ENCODE measurements at places on chromosomes 1 and 21.

DNA sequence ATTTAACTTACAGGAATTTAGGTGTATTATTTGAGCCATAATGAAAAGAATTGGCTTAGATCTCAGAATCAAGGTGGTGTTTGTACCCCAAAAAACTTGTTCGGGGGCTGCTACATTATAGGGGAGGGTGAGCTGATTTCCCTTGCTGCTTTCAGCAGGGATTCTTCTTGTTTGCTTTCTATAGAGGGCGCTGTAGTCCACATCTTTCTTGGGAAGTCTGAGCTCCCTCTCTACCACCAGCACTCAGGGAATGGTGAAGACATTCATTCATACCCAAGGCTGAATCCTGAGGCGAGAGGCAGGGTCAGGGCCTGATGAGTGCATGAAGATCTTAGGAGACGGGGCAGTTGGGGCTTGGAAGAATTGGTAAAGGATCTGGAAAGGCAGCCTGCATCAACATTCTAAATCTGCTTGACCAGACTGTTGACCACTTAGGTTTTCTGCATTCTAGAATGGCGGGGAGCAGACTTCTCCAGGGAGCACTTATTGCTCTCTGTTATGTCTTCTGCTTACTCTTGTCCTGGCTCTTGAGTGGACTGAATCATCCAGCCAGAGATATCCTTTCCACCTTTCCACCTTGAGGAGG, 18.9 kb downstream of the SPATA46 start:
- DNase-seq = no peak

GRCh38 chr1:233707880-233708815, 94.2 kb downstream of the KCNK1 start:
- no peak for DNase-seq

DNA sequence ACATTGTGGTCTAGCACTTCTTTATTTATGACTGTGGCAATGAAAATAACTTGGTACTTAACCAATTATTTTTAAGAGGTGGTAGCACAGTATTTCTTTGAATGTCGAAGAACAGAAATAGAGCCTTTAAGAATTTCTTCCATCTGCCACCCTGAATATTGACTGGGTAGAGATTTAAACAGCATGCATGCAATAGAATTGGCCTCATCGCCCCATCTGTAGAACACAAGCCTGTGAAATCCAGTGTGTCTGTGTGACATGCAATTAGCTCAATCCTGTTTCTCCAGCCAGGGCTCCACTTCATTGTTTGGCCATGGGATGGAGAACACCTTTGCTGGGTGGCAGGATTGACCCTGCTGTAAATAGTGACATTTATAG, 17.1 kb upstream of the KLHDC8A start:
- no peak for DNase-seq

DNA sequence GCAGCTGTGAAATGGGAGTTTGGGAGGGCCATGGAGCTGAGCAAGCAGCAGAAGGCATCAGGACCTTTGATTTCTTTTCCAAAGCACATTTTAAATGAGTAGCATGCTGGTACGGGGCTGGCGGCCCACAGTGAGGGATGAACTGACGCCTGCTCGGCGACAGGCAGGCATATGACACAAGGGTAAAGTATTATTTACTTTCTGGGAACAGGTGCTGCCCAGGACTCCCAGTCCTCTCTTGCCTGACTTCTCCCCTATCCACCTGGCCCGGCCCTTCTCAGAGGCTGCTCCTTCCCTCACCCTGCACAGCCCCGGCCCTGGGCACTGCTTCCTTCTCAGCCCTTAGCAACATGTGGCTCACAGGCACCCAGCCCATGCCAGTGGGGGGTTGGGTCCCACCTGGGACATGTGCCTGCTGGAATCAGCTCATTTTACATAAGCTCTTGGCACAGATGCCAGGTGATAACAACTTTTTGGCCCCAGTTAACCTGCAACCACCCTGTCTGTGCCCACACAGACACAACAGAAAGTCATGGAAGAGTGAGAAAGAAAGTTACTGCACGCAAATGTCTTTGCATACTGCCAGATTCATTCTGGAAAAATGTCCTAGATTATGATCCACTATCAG, 112.3 kb upstream of the GADD45A start:
- DNase-seq = no peak

GRCh38 chr1:168476588-168477385, 67.0 kb downstream of the XCL2 start:
- DNase-seq = no peak

GRCh38 chr1:209845408-209845725, 17.6 kb downstream of the UTP25 start:
- DNase-seq = no peak

- DNase-seq = no peak
Observed at GRCh38 chr1:59903141-59903754, 23.3 kb downstream of the CYP2J2 start.

DNA sequence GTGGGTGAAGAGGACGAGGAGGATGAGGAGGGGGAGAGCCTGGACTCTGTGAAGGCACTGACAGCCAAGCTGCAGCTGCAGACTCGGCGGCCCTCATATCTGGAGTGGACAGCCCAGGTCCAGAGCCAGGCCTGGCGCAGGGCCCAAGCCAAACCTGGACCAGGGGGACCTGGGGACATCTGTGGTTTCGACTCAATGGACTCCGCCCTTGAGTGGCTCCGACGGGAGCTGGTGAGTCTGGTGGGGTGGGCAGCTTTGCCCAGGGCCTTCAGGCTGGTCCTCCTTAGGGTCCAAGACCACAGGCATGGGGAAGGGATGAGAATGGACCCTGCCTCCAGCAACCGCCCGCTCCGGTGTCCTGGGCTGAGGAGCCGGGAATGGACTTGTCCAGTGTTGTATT, 430 bp downstream of the FAM167B start:
- no peak for DNase-seq

- no peak for DNase-seq
Observed at GRCh38 chr1:7447736-7448135, 323.4 kb upstream of the VAMP3 start.

DNA sequence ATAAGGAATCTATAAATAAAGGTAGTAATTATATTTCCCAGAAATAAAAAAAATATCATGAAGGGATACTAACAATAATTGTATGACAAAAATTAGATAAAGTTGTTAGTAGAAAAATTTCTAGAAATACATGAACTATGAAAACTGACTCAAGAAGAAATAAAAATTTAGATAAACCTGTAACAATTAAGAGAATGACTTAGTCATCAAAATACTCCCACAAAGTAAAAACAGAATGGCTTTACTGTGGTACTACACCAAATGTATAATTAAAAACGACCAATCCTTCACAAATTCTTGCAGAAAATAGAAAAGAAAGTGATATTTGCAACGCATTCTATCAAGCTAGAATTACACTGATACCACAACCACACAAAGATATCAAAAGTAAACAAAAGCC, 176.2 kb upstream of the ETV3 start:
- DNase-seq = no peak

GRCh38 chr1:168688644-168689326, 40.2 kb downstream of the DPT start:
- DNase-seq = no peak

DNA sequence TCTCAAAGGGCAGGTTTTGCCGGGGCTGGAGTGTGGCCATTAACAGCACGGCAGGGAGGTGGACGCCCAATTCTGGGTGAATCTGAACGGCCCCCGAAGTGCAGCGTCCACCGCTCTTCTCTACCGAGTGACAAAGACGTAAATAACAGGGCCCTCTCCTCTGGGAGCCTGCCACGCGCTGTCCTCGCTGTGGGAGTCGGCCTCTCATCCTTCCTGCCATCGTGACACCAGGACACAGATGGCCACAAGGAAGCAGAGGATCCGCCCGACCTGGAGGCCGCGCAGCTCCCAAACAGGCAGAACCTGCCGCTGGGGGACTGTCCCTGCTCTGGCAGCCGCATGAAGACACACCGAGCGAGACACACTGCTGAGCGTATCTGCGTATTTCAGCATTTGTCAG, 12.1 kb upstream of the CDK11B start:
- no peak for DNase-seq

GRCh38 chr1:54453022-54453421, 46.8 kb upstream of the SSBP3 start:
- DNase-seq = no peak

DNA sequence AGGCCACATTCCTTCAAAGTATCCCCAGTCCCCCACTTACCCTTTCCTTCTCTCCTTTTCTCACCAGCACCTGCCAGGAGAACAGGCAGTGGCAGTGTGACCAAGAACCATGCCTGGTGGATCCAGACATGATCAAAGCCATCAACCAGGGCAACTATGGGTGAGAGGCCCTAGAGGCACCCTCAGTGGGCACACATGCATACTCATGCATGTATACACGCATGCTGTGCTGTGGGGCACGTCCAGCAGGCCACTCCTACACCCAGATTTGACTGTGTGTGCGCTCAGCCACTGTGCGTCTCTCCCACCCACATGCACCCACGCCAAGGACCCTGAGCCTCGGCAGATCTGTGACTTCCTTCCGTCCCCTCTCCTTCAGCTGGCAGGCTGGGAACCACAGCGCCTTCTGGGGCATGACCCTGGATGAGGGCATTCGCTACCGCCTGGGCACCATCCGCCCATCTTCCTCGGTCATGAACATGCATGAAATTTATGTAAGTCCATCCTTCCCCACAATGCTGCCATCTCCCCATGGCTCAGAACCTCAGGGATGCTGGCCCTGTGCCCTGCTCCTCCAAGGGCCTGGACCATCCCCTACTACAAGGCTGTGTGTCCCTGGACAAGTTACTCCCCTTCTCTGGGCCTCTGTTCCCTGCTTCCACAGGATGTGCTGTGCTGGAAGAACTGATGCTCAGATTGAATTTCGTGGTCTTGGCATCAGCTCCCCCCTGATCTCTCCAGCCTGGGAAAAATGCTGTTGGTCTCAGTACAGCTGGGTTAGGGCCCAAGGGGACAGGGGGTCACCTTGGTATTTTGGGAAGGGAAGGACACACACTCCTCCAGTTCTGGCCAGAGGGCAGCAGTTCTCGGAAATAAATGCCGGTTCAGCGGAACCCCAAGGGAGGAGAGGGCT, 7.0 kb downstream of the TINAGL1 start:
- no peak for DNase-seq
